ENCODE measurements at places on chromosomes 16 and 17.

DNA sequence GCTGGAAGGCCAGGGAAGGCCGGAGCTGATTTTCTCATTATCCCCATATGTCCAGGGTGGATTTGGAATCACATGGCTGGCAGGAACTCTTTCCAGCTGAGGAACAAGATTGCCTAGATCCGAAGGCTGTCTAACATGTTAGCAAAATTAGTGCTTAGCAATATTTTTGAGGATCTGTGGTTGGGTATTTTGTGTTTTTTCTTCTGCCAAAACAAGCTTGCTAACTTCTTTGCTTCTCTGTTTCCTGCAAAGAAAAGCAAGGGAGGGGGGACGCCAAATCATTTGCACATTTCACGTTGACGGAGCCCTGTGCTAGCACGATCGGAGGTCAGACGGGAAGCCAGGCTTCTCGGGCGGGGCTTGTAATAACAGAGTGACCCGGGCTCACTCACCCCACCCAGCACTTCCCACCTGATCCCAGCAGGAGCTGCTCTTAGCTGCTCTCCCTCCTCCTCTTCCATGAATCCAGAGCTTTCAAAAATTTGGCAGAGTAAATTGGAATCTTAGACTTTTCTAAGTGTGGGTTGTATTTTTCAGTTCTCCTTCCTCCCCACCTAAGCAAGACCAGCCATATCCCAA lies 33.3 kb upstream of the FOXF1 start:
- no peak for DNase-seq

- DNase-seq: no peak
These were observed 20.5 kb upstream of the UBE2I start for GRCh38 chr16:1288813-1289476.

DNA sequence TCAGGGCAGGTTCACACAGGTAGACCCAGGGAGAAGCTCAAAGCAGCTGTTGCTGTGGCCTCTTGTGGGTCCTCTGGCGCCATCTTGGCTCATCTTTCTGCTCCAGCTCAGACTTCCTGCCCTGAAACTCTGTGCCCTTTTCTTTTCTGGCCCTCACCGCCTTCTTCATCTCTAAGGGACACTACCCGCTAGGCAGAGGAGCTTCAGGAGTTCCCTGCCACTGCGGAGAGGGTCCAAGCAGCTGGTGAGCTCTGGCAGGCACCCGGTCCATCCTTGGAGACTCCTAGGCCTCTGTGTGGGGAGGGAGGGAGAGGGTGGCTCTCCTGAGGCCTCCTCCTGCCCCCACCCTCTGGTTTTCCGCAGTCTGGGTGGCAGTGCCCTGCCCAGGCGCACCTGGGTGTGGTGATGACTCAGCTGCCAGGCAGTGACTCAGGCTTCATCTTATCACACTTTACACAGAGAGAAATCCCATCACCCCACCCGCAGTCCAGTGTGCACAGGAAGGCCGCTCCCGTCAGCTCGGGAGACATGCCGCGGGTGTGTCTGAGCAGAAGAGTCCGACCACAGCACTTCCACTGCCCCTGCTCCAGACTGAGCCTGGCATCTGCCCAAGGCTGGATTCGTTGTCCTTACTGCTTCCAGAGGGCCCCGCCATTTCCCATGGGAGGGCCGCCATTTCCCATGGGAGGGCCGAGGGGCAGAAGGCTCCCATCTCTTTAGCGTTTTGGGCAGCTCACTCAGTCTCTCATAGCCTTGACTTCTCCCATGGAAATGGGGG lies 7.3 kb downstream of the NT5C start:
- peak; percentile 27 for DNase-seq

DNA sequence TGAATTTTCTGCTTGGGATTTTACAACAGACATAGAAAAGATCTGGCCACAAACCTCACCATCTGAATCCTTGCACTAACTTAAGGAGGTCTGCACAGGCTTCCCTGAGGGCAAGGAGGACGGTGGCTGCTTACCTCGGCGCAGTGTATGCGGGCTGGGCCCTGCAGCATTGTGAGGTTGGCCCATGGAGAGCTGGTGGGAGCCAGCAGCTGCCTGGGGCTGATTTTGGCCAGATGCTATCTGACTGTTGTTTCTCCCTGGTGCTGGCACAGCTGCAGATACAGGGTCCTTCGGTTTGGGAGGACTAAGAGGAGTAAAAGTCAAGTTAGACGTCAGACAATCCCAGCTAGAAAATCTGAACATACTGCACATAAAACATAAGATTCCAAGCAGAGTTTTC lies 79.8 kb downstream of the ARHGAP17 start:
- DNase-seq: no peak

- DNase-seq: no peak
These were observed 1.5 kb upstream of the SPAG7 start for GRCh38 chr17:4969047-4969550.

- DNase-seq: no peak
These were observed 47.8 kb downstream of the ANKRD11 start for GRCh38 chr16:89442588-89442987.
